Brain microvascular endothelial cell (primary cell): ENCODE measurements at places on chromosomes 2 and 18.
A peak's percentile ranks its signal among the peaks of the same experiment; 100 is the strongest.

GRCh38 chr2:129756276-129756675 is 223.2 kb upstream of the RAB6C start:
- DNase-seq, result no peak

GRCh38 chr18:36499938-36500337 is 202.4 kb downstream of the FHOD3 start:
- DNase-seq, result no peak

DNA sequence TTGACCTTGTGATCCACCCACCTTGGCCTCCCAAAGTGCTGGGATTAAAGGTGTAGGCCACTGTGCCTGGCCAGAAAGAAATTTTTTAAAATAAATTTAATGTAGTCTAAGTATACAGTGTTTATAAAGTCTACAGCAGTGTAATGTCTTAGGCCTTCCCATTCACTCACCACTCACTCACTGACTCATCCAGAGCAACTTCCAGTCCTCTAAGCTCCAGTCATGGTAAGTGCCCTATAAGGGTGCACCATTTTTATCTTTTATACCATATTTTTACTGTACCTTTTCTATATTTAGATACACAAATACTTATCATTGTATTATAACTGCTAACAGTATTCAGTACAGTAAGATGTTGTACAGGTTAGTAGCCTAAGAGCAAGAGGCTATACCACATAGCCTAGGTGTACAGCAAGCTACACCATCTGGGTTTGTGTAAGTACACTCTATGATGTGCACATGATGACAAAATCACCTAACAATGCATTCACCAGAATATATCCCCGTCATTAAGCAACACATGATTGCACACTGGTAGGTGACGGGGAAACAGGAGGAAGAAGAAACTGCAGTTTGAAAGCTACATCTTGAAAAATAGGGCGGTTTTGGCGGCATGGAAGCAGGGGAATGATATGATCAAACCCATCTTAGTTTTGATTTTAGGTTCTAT is 105.1 kb upstream of the ITGB6 start:
- DNase-seq, result peak; percentile 40

GRCh38 chr2:47272031-47272864 is 117.1 kb upstream of the STPG4 start:
- no peak for DNase-seq

DNA sequence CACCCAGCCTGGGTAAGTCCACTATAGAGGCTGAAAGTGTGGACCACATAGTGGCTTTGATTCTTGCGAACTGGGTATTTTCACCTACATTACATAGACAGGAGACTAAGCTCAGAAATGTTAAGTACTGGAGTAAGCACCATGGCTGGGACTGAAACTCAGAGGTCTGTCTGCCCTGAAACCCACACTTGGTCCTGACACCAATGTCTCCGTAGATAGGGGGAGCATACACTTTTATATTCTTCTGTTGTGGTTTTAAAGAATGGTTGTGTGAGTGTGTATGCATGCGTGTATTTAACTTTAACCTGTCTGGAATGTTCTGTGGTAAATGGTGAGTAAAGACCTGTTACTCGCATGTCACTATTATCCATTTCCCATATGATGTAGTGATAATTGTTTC is 10.3 kb upstream of the NPPC start:
- DNase-seq, result no peak

DNA sequence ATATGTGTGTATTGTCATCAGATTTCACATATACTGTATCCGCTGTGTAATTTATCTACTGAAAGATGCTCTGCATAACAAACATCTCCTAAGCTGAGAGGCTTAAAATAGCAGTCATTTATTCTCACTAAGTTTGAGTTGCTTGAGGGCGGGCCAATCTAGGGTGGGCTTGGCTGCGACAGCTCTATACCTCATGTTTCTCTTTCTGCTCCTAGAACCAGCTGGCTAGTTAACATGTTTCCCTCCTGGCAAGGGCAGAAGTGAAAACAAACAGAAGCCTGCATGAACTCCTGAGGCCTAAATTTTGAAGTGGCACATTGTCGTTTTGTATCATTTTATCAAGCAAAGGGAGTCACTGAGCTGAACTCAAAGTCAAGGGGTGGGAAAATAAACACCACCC is 585.0 kb upstream of the VRK2 start:
- DNase-seq, result no peak

DNA sequence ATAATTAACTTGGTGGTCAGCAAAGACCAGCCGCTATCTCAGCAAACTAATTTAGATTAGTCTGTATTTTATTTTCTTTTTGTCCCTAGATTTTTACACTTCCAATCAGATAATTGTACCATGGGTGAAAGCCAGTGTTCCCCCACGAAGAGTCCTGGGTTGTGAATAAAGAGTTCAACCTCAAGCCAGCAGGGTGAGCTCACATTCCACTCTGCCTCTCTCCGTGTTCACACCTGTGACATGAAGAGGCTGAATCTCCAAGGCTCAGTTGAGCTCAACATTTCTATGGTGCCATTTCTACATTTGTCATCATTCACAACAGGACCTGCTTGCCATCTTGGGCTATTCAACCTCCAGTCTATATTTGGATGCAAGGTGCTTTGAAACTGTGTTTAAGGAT is 771.5 kb downstream of the GALR1 start:
- DNase-seq, result no peak

DNA sequence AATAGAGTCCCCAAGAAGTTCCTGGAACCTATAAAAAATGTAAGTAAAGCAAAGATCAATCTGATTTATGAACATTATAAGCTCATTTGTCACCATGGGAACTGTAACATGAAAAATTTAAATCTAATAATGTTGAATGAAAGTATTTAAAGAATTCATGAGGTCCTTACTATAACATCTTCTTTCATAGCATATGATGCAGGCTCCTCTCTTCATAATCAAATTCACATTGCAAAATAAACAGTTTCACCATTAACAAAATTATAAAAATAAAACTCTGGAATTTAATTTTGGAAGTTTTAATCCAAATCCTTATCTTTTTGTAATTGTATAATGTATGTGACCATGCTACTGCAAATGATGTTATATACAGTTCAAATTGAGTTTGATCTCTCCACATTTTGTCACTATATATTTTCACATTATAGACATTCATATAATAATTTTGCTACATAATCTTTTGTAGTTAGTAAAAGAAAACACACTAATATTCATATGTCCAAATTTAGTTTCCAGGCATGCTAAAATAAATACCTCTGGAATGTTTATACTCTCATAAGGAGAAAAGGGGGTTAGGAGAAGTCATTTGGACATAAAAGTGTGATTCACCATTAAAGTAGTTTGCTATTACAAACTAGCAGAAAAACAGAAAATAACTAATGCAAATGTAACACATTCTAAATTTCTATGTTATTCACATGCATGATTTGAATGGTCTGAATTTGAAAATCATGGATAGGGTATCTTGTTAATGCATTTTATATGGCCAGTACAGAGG is 954.1 kb downstream of the DSC3 start:
- no peak for DNase-seq
